ENCODE measurements at places on chromosomes 6 and 20.

GRCh38 chr6:56902641-56903464 is 52.1 kb upstream of the BEND6 start:
- no peak for DNase-seq

DNA sequence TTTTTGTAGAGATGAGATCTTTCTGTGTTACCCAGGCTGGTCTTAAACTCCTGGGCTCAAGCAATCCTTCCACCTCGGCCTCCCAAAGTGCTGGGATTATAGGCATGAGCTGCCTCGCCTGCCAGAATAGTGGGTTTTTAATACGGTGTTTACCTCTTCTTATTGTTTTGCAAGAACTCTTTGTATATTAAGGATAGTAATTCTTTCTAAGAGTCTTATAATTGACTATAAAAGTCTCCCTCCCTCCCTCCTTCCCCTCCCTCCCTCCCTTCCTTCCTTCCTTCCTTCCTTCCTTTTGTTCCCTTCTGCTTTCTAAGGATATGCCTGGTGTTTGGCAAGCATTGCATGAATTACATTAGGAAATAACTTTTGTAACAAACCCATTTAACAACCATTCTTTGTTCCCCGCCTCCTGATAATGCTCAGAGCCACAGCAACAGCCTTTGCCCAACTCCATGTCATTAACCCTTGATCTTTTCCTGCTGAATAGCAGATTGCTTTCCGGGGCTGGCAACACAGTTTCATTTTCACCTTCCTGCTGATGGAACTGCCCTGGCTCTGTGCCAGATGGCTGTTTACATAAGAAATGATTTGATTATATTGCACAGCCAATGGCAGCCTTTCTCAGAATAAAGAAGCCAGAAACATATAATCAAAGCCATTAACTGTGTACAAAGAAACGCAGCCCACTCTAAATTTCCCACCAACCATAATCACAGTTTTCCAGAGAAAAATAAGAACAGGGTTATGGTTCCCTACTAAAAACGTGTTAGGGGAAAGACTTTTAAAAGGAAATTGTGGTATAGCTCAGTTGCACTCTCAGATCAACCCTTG is 143.7 kb upstream of the PTPN1 start:
- DNase-seq = no peak

DNA sequence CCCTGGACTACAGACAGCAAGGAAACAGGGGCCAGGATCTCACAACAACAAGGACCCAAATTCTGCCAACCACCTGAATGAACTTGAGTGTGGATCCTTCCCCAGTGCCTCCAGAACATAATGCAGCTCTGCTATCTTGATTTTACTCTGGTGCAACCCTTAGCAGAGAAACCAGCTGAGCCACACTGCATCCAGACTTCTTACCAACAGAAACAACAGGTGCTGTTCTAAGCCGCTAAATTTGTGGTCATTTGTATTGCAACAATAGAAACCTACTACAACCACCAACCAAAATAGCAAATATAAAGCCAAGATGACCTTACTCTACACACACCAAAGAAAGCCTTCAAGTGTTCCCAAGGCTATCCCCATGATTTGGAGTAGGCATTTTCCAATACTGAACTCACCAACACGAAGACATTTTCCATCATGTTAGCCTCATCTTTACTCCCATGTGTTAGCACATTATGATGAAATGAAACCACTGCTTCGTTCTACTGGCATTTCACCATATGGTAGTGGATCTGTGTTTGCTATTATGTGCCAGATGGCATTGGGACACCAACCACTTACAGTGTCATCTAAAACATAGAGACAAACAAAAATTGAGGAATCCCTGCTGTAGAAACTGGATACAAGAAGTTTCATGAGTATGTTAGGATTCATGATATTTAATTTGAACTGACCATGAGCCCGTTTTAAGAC is 249.8 kb upstream of the ID4 start:
- DNase-seq = no peak

DNA sequence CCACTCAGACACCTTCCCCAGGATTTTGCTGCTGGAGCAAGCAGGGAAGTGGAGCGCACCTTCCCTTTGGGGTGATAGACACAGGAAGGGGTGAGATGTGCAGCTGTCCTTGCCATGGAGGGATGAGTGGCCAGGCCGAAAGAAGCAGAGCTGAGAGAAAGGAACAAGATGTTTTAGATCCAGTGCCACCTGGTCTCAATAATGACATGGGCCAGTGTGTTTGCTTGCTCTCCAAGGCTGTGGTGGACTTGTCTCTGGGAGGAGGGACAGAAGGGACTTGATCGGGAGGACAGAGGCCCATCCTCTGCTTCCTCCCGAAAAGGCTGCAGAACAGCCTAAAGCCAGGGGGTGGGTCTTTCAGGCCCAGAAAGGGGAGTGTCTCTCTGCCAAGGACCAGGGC is 61.7 kb upstream of the CCDC167 start:
- DNase-seq = no peak

- DNase-seq = no peak
Measured at GRCh38 chr6:156697225-156697830, 79.8 kb upstream of the ARID1B start.

- no peak for DNase-seq
Measured at GRCh38 chr6:97294451-97294850, 11.4 kb upstream of the MMS22L start.

DNA sequence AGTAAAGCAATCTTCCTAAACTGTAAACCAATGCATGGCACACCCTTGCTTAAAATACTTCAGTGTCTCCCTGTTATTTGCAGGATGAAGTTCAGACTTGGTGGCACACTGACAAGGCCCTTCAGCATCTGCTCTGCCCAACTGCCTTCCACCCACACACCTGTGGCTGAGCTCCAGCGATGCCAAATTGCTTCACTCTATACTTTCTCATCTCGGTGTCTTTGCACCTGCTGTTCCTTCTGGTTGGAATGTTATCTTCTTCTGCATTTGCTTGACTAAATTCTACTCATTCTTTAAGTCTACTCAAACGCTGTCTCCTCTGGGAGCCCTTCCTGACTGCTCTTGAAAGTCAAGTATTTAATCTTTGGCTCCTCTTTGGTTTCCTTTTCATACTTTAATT is 100.1 kb upstream of the SUPT3H start:
- DNase-seq = no peak

- no peak for DNase-seq
Measured at GRCh38 chr20:64041040-64041780, 5.2 kb downstream of the C20orf204 start.

GRCh38 chr6:67664942-67665341 is 970.1 kb upstream of the ADGRB3 start:
- DNase-seq = no peak

GRCh38 chr20:37867289-37868195 is 35.4 kb upstream of the VSTM2L start:
- no peak for DNase-seq

DNA sequence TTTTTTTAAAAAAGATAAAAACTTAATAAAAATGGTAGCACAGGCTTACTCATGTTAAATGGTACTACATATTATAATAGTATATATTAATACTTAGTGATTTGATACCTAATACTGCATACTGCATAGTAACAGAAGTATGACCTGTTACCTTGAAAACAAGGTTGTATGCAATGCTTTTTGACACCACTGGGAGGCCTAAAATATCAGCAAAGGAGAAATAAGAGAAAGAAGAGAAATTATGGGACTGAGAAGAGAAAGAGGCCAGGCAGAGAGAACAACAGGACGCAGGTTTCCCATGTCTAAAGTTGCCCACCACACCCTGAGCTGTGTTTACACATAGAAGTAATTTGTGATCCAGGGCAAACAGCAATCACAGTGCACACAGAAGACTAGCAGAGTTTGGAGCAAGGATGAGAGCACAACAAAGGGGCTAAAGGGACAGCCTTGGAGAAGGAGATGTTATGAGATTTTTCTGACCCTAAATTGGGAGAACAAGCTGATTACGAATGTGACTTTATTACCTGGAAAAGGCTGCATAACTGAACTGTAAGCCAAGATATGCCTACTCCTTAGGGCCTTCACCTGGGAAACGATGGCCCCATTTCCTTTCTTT is 73.2 kb downstream of the ROS1 start:
- DNase-seq = no peak

DNA sequence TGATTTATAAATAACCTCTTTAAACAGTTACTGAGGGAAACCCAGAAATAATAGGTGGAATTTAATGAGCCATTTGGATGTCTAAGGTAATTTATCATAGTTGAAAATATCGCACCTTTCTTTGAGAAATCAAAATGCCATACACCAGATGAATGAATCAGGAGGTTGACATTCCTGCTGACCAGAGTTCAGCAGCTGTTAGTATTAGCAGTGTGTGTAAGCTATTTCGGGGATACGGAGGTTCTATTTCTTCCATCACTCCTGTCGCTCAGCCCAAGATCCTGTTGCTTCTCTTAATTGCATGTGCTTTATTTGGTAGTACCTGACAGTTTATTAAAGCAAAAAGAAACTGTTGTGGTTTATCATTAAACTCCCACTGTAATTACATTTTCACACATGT is 67.1 kb downstream of the HDGFL1 start:
- no peak for DNase-seq

DNA sequence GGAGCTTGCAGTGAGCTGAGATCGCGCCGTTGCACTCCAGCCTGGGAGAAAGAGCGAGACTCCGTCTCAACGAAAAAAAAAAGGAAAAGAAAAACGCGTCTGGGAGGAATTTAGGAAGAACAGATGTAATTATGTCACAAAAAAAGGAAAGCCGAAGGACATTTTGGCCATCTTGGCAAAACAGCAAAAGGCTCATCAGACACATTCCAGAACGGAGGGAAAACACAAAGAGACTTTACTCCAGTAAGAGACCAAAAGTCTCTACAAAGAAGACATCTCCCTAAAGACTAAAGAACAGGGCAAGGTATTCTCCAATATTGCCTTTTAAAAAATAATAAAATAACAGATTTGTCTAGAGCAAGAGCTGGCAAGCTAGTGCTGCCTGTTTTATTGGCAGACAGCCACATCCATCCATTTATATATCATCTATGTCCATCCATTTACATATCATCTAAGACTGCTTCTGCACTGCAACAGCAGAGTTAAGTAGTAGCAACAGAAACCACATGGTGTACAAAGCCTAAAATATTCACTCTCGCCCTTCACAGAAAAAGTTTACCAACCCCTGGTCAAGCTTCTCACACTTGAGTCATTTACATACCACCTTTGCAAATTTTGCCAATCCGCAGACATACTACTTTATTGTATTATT is 133.9 kb downstream of the ZMYND8 start:
- DNase-seq = no peak

GRCh38 chr6:154611847-154612246 is 101.4 kb upstream of the CNKSR3 start:
- no peak for DNase-seq

DNA sequence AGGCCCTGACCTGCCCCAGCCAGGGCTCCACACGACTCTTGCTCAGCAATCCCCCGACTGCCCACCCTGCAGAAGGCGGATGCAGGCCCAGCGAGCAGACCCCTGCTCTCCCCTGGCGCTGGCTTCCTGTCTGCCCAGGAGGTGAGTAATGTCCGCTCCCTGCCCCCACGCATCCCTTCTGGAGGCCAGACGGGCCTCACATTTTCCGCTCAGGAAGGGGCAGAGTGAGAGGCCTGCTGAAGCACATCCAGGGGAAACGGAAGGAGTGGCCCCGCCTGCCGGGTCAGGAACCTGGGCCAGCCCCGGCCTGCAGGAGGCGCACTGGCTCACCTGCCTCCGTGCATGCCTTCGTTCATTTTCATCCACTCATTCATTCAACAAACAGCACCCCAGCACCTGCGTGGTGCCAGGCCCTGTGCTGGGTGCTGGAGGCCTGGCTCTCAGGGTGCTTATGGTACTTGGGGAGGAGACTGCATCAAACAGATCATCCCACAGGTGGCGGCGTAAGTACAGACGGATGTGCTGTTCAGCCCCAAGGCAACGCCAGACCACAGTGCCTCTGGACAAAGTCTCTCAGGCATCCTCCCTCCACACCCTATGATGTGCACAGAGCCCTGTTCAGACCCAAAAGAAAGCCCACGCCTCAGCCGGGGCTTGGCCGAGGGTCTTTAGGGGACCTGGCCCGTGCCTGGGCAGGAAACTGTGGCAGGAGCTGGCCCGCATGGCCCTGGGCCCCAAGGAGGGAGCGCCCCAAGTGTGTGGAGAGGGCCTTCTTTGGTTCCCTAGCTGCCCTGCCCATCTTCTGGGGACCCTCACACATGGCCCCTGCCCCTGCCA is 112.1 kb downstream of the ASXL1 start:
- DNase-seq = no peak

DNA sequence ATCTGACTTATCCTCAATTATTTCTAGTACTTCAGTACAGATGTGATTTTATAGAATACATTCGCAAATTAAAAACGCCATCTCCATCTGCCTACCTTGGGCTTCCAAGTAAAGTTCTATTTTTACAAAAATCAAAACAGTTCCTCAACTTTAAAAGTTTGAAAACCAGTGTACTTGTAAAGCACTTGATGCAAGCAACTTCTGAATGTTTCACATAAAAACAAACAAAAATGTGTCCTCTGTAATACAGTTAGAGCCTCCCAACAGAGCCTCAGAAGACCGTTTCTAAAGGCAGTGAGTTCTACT is 384 bp upstream of the MANEA start:
- no peak for DNase-seq

- DNase-seq = no peak
Measured at GRCh38 chr6:113057567-113058053, 710.5 kb downstream of the RFPL4B start.

DNA sequence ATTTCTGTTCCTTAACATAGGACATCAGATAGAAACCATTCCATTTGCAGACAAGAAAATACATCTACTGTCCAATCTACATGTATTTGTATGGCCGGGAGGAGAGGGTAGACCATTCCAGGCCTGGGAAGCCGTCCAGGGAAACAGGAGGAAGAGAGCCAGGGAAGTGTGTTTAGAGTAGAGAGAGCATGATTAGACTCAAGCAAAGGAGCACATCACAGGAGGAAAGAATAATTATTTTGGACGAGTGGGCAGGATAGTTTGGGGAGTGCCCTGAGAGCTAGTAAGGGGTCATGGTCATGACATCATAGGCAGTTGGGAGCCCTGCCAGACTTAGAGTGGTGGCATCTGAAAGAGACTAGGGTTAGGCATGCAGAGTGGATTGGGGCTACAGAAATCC is 250.0 kb downstream of the HIVEP2 start:
- DNase-seq = no peak

- no peak for DNase-seq
Measured at GRCh38 chr6:21500314-21501020, 93.1 kb upstream of the SOX4 start.

- DNase-seq = no peak
Measured at GRCh38 chr20:56427797-56428196, 15.7 kb downstream of the CASS4 start.

DNA sequence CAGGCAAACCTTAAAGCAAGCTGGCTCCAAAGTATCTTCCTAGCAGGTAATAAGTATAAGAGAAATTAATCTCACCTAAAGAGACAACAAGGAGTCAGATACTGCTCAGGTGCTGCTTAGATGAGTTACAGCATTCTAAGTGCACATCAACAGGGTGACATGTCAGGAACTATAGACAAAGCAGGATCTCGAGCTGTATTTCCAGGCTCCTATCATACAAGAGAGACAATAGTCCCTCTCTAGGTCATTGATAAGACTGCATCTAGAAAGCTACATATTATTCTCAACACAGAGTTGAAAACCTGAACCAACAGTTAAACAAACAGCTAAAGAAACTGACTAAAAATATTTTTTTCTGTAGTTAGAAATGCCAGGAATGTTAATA is 3.9 kb downstream of the PTPRK start:
- DNase-seq = no peak
